Stimulated activated CD4-positive, alpha-beta T cell treated with anti-CD3 and anti-CD28 coated beads, TNF-alpha, amount 100 ng/mL, for 1 hour (primary cell): ENCODE measurements at places on chromosomes 13 and 19.

DNA sequence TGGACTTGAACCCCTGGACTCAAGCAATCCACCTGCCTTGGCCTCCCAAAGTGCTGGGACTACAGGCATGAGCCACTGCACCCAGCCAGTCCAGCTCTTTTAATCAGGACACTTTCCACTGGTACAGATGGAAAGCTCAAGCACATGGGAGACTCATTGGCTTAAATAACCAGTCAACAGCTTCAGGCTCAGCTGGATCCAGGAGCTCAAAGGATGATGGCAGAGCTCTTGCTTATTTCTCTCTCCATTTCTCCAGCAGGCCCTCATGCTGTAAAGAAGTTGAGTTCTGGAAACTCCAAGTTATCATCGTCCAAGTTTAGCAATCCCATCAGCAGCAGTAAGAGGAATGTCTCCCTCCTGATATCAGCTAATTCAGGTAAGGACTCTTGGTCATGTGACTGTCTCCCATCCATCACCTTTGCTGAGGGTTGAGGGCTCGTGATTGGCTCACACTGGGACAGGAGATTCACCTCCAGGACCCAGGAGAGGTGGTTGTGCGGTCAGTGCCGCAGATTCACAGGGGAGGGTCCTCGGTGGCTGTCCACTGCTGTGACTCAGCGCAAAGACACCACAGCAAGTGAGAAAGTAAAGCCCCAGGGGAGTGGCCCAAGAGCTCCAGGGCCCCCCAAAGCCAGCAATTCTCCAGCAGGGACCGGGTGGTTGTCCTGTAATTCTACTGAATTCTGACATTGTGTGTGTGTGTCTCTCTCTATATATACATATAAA lies 5.1 kb downstream of the CCL25 start:
- no peak for DNase-seq

DNA sequence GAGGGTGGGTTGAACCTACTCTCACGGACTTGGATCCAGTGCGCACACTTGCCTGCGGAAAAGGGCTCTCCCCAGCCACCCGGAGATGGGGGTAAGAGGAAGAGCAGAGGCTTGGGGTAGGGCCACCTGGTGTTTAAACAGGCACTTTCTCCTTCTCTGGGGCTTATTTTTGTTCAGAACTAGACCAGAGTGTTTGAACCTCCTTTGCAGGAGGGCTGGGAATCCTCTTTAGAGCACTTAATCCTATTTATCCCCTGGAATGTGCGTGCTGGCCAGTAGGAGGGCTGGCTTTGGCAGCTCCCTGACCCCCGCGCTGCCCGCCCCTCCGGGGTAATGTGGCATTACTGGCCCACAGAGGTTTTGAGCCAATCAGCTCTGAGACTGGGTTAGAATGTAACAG lies 2.0 kb downstream of the RGS9BP start:
- DNase-seq = no peak

GRCh38 chr19:19078801-19079200 lies 15.0 kb downstream of the SLC25A42 start:
- no peak for DNase-seq

DNA sequence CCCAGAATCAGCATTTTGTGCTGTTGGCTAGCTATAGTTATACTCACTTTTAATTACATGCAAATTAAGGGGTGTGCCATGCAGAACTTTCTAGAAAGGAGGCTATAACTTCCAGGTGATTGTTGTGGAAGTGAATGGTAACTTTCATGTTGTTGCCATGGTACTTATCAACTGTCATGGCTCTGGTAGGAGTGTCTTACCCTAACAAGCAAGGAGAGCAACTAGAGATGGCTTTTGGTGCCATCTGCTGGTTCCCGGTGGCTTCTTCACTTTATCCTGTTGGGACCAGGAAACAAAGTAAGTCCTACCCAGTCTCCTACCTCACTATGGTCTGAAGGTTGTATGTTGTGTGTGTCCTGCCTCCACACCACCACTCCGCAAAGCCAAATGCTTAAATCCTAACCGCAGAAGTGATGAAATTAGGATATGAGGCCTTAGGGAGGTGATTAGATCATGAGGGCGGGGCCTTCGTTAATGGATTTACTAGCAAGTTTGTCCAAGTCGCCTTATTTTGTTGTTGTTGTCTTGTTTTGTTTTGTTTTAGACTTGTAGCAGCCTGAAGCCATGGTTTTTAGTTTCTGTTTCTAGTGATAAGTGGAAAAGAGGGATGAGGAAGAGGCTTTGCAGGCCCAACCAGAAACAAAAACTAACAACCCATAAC lies 22.6 kb downstream of the FBXL12 start:
- DNase-seq = peak; percentile 56

- DNase-seq = no peak
Observed at GRCh38 chr13:46542833-46543232, 10.1 kb upstream of the LRCH1 start.

GRCh38 chr19:43763473-43763939 lies 8.7 kb upstream of the SMG9 start:
- no peak for DNase-seq

- no peak for DNase-seq
Observed at GRCh38 chr13:33184112-33184490, 101.5 kb downstream of the STARD13 start.
